Activated CD8-positive, alpha-beta memory T cell treated with anti-CD3 and anti-CD28 coated beads for 4 hours (primary cell): ENCODE measurements at places on chromosomes 4 and X.

- DNase-seq, result no peak
Measured at GRCh38 chrX:54482839-54483593, 13.0 kb downstream of the FGD1 start.

DNA sequence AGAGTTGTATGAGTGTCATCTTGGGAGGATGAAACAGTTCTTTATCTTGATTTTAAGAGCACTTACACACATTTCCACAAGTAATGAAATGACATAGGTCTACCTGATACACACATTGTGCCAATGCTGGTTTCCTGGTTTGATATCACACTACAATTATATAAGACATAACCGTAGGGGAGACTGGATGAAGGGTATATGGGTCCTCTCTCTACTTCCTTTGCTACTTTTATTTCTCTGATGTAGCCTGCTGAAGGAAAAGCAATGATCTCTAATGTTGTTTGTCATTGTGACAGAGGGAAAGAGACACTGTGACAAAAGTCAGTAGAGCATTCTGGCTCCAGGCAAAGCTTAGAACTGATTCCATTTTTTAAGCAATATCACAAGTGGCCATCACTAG, 238.0 kb downstream of the PDGFC start:
- no peak for DNase-seq

GRCh38 chrX:107135965-107136307, 17.3 kb upstream of the RBM41 start:
- no peak for DNase-seq

DNA sequence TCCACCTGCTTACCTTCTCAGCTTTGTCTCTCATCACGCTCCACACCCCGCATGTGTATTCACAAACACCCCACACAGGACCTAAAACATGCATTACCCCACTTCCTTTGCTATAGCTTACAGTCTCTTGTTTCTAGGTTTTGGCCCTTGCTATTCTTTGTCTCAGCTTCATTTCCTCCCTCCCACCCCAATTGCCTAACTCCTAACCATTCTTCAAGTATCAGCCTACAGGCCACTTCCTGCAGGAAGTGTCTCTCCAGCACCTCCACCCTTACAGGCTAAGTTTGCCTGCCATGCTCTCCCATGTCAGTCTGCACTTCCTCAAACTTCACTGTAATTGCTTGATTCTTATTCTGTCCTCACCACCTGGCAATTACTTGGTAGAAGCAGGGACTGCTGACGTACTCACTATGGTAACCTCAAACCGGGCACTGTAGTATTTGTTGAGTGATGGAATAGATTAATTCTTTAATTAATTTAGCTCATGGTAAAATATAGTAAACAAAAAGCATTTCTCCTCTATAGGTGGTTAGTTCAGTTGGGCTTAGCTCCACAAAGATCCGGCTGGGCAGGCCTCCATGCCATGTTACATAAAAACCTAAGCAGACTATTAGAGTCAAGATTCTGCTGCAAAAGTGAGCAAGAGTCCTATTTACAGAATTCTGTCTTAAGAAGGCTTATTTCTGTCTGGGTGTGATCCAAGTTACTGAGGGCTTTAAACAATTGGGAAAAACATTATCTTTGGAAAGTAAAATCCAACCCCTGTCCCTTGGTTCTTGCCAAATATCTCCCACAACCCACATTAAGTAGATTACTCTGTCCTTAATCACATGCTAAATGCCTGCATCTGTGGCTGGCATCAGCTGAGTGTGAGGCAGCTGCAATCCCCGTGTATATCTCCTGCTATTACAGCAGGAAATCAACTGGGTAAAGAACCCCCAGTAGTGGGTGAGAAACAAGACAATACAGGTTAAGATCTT, 124.7 kb upstream of the CPEB2 start:
- DNase-seq, result no peak
